ENCODE measurements at places on chromosomes 1 and 21.
A peak's percentile ranks its signal among the peaks of the same experiment; 100 is the strongest.

GRCh38 chr21:28949318-28949717 lies 43.4 kb downstream of the LTN1 start:
- no peak for DNase-seq

GRCh38 chr1:55015731-55016620 lies 17.2 kb downstream of the BSND start:
- no peak for DNase-seq

DNA sequence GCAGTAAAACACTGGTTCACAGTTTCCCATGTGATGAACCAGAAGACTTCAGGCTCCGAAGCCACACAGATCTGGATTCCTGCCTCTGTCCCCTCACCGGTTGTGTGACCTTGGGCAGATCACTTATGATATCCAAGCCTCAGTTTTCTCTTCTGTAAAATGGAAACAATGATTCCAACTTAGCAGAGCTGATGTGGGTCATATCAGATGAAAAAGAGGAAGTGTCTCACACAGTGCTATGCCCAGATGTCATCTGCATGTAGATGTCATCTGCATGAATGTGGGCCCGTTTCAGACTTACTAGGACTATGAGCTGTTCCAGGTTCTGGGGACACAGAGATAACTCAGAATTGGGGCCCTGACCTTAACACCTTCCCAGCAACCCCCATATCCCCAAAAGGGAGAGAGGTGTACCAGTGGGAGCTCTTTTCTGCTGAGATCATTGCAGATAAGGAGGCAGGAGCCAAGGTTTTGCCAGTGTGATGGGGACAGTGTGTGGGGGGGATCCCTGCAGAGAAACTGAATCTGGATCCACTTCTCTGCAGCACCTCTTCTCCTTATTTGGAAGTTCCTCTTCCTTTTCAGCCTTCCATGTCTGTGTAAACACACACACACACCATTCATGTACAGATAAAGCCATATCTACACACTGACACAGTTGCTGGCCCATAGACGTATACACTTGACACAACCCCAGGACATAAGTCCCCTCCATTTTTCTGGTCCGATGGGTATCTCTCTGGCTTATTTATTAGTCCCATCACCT lies 5.0 kb upstream of the ADGRB2 start:
- no peak for DNase-seq

- DNase-seq = no peak
Observed at GRCh38 chr21:34333121-34333739, 30.6 kb upstream of the KCNE2 start.

DNA sequence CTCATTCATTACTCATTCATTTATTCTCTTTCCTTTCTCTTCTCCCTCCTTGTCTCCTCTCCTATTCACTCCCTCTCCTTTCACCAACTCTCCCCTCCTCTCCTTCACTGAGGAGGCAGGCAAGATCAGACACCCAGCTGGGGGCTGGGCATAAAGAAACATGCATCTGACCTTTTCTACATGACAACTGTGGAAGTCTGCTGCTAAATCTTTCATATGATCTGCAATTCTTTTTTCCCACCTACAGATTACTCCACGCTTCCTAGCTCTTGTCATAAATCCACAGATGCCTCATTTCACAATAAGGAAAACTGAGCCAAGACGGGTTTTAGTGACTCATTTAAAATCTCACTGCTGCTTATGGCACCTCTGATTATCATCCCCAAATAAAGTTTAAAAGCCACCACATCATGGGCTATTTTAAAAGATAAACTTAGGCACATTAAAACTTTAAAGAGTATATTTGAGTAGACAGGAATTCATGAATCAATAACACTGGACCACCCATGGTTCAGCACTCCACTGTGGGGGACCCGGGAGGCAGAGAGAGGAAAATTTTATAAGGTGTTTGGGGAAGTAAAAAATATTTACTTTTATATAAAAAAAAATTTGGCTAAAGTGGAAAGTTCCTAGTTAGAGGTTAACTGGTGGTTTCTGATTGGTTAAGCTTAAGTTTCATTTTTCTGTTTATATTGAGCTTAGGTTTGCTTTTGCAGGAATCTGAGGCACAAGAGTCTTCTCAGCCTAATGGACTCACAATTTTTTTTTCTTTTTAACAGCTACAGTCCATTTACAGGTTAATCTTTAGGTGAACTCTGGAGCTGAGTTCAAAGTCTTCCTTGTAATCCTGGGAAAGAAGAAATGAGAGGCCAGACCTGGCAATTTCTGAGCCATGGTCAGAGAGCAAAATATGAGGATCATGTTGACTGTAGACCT lies 55.8 kb upstream of the DNAH14 start:
- no peak for DNase-seq

DNA sequence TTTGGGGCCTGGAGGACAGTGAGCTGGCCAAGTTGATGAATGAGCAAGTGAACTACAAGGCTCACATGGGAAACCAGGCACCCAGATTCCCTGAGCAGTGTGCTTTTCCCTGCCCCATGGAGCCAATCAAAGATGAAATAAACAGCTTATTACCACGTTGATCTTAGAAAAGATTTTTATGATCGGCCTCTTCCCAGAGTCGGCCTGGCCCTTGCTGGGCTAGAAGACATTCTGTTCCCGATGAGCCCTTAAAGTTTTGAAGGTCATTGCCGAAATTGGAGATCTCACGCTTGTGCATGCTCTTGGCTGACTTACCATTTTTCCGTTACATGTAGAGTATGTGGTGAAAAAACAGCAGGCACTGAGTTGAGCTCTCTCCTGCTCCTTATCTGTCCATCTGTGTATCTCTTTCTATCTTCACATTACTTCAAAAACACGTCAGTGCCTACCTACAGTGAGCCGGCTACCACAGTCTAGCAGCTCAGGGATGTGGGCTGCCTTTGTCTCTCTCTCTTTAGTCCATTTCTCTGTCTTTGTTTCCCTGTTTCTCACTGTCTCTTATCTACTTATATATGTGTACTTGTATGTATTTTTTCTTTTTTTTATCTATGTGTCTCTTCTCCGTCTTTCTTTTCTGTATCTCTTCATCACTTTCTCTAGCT lies 248.8 kb upstream of the USP24 start:
- no peak for DNase-seq

DNA sequence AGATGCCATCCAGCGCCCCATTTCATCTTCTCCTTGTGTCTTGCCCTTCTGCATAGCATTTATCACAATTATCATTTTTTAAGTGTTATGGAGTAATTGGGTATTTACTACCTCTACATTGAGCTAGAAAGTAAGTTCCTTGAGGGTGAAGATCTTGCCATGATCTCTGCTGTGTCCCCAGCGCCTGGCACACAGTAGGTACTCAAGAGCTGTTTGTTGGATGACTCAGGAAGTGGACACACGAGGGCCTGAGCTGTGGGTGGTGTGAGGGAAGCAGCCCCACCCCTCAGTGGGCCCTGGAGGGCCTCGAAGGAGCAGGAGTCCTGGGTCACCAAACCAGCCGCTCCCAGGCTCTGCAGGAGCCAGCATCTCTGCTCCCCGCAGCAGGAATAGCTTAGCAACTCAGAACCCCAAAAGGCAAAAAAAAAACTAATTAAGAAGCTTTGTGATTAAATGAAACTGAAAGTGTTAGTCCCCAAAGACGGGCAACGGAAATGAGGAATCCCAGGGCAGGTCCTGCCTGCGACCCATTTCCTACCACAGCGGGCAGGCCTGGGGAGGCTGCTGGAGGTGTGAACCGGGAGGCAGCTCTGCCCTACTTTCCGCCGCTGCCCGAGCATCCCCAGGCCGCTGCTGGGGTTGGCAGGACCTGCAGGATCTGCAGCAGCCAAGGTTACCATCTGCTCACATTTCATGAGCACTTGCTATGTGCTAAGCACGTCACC lies 87.7 kb downstream of the LACTBL1 start:
- peak; percentile 53 for DNase-seq

DNA sequence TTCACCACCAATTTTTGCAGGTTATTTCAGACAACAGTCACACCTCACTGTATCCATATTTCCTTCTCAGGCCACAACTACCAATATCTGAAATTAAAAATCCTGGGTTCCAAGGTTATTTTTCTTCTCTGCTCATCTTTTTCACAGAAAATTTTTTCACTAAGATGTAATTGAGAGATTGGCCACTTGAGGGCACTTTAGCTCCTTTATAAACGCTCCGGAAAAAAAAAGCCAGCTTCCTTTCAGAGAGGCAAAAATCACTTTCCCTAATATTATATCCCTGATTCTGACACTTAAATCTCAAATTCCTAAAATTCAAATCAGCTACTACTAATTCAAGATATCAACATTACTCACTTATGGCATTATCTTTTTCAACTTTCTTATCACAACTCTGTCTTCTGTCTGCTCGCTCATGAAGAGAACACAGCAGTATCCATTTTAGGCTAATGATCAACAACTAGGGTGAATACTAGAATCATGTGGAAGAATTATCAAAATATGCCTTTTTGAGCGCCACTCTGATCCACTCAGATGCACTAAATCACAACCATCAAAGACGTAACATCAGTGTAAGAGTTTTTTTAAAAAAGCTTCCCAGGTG lies 101.4 kb upstream of the RGS1 start:
- DNase-seq = no peak

DNA sequence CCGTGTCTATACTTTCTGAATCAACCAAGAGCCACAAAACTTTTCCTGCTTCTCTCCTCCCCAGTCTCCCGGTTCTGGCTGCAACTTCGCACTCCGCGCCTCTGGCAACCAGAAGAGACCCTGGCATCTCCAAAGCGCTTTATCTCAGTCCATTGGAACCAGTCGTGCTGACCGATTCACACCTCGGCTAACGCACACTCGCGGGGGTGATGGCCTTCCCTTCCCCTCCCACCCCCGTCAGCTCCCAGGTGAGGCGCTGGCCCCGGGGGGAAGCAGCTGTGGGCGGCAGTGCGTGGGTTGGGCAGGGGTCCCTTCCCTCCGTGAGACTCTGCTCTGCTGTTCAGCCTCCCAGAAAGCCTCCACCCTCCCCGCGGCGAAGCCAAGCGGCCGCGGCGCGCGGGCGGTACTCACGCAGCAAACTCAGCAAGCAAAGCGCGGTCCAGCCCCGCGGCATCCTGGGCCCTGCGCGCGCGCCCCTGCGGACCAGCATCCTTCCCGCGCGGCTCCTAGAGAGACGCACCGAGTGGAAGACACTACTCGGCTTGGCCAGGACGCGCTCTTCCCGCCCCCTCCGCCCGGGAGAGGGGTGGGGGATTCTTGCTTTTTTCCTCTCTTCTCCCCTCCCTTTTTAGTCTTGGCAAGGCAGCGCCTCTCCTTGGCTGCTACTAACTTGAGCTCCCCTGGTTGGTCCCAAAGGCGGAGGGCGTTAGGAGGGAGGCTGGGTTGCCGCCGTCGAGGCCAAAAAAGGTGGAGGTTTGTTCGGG lies at the start of gene CD34:
Gene CD34, minus strand, starts transcription at position 535 of the 764 bp plus-strand sequence. Its CDS starts 45 bp downstream, at position 490.
- peak; percentile 60 for DNase-seq

Measured in activated naive CD8-positive, alpha-beta T cell treated with anti-CD3 and anti-CD28 coated beads, Interleukin-2, amount 10 ng/mL, durations not matched to agents 7 days and 5 days (primary cell).